ENCODE measurements at places on chromosomes 2 and 18.

DNA sequence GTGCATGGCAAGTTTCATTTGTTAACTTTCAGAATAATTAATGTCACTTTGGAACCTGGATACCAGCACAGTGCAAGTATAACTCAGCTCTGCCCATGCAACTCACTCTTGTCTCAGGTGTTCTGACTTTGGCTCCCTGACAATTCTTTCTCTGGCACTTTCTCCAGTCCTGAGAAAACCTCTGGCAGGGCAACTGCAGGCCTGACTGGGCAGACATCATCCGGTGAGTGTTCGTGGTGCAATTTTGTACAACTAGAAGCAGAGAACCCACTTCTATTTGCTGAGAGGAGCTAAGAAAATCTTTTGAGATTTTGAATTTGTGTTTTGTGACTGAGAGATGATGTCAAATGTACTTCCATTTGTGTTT, 143.0 kb downstream of the AQP4 start:
- DNase-seq = no peak

DNA sequence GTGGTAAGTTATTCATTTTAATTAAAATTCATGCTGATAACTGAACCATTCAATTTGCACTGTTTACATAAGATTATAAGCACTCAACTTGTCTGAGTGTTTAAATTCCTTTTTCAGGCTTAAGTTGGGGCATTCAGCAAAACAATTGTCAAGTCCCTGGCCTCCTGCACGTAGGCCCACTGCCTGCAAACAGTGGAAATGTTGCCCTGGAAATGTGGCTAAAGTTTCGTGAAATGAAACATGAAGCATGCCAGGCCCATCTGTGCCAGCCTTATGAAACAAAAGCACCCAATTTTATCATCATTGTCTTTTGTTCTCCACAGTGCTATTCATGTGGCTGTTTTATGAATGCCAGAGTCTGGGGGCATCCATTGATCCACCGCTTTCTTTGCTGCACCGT, 163.7 kb downstream of the PTGR3 start:
- no peak for DNase-seq

DNA sequence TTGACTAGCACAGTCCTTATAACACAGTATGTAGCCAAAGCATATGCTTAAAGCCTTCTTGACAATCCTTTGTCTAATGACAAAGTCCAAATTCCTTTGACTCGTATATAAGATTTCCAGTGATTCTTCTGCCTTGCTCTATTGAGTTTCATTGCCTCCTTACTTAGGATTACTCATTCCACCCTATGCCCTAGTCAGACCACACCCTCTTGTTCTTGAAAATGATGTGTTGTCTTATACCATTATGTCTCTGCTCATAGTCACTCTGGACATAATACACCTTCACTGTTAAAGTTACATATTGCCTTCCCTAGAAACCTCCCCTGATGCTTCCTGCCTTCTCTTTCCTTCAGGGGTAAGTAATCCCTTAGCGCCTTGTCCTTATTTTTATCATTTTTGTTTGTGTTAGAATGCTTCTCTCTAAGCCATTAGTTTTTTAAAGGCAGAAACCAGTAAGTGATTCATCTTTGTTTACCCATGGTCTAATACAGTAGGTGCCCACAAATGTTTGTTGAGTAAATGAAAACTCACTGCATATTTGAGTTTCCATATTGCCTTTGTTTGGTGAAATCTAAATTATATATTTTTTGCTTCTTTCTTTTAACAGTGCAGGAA, 19.3 kb downstream of the GPD2 start:
- peak; percentile 33 for DNase-seq

- peak; percentile 11 for DNase-seq
Observed at GRCh38 chr2:11352781-11353537, 8.5 kb upstream of the ROCK2 start.

DNA sequence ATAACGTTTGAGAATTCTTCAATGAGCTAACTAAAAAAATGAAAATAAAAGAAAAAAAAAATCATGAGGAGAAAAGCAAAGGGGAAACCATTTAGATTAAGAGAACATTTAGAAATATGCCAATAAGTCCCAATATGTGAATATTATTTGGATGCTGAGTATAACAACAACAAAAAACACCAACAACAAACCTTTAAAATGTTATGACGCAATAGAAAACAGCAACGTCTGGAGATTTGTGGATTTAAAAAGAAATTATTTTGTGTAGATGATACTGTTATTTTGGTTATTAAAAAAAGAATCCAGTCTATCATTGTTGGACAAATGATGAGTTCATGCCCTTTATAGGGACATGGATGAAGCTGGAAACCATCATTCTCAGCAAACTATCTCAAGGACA, 417.2 kb downstream of the LRRTM4 start:
- no peak for DNase-seq

DNA sequence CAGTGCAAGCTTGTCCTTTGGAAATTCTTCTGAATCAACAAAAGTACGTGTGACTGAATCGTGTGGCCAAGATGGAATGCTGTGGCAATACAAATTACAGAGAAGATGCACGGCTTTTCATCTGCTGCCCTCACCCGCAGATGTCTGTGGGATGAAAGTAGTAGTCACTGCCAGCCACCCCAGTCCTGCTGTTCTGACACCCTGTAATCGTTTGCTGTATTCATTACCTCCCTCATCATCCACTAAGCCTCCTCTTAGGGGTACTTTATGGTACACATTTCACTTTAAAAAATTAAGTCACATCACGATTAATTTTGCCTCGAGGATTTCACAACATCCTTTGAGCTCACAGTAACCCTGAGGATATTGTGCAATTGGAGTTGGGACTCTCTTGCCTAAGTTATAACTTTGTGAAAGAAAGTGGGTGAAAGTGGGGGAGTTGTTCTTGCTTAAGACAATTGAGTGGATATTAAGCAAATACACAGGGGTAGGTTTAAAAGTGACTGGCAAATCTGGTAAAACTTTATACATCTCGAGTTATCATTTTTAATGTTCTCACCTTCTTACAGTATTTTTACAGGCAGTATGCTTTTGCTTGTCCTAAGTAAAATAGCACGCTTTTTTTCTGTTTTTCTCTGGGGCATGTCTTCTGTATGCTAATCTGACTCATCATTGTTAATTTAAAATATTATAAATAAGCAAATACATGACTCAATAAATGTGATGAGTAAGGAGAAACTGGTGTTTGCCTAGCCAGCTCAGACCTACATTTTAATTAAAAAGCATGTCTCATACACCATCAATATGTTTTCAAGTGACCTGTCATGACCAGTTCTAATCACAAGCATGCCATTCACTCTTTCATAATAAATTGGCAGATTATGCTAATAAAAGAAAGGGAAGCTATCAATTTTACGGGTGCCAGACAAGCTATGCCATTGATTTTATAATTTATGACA, 680.9 kb downstream of the IRS1 start:
- DNase-seq = peak; percentile 91
